ENCODE measurements at places on chromosomes 2 and 18.

GRCh38 chr18:55576001-55576400 lies 12.0 kb downstream of the TCF4 start:
- peaks cover 20% of the 10 kb centered on the region for H3K36me3 ChIP-seq
- no peaks in the 10 kb centered on the region for H3K27me3 ChIP-seq
- DNase-seq, result no peak

DNA sequence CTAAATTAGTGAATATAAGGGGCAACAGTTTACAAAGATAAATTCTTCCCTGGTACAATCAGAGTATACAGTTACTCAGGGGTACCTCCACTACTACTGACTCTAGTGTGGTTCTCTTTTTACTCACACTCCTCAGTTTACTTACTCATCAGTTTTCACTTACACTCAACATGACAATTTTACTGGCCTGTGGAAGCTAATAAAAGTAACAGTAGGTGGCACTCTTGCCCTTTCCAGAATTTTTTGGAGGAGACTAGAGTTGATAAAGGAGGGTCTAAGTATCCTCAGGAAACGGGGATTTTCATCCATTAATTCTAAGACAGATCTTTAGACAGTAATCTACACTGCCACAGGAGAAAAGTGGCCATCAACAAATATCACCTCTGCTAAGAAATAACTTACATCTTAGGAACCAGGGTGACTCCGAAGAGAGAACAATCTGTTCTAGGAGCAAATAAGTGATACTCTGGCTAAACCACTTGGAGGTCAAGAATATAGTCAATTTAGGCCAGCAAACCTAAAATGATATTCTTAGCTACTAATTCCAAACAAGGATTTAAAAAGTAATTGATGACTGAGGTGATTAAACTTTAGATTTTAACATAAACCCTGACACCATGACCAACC lies 61.3 kb downstream of the ATL2 start:
- no peak overlapping the region for H3K4me3 ChIP-seq
- DNase-seq, result no peak
- no peak overlapping the region for H3K27ac ChIP-seq
- no peaks in the 10 kb centered on the region for H3K4me1 ChIP-seq
- H3K27me3 ChIP-seq, result no peaks in the 10 kb centered on the region

- DNase-seq, result no peak
- H3K4me1 ChIP-seq, result peaks cover 14% of the 10 kb centered on the region
- no peaks in the 10 kb centered on the region for H3K36me3 ChIP-seq
- no peak overlapping the region for H3K27ac ChIP-seq
Observed at GRCh38 chr18:44541781-44542180, 138.9 kb upstream of the SETBP1 start.

GRCh38 chr18:49112031-49112430 lies 161.3 kb upstream of the SMAD7 start:
- H3K36me3 ChIP-seq, result no peaks in the 10 kb centered on the region
- no peak for DNase-seq
- H3K4me3 ChIP-seq, result no peak overlapping the region
- H3K27me3 ChIP-seq, result no peaks in the 10 kb centered on the region
- no peaks in the 10 kb centered on the region for H3K4me1 ChIP-seq
- no peak overlapping the region for H3K27ac ChIP-seq

DNA sequence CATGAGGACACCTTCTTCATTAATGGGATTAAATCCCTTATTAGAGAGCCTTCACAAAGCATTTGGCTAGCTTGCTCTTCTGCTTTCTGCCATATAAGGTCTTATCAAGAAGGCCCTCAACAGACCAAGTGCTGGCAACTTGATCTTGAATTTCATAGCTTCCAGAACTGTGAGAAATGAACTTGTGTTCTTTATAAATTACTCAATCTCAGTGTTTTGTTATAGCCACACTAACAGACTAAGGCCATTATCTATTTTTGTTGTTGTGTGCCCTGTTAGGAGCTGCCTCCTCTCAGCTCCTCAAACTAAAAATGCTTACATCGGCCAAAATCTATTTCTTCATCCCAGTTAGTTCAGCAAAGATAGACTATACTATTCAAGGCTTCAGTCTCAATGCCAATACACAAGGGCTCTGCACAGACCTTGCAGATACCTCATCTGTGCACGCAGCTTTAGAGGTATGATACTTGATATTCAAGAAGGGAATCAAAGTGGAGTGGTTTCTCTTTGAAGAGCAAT lies 182.9 kb downstream of the GPD2 start:
- DNase-seq, result no peak
- no peaks in the 10 kb centered on the region for H3K36me3 ChIP-seq
- no peaks in the 10 kb centered on the region for H3K4me1 ChIP-seq
- no peak overlapping the region for H3K4me3 ChIP-seq
- H3K27me3 ChIP-seq, result 0 out of 2 replicates have a peak, but pooled peaks cover 5% of the 10 kb centered on the region
- no peak overlapping the region for H3K27ac ChIP-seq

GRCh38 chr18:37553633-37554398 lies 11.8 kb downstream of the CELF4 start:
- no peaks in the 10 kb centered on the region for H3K36me3 ChIP-seq
- H3K27me3 ChIP-seq, result no peaks in the 10 kb centered on the region
- H3K4me1 ChIP-seq, result no peaks in the 10 kb centered on the region
- H3K27ac ChIP-seq, result no peak overlapping the region
- no peak for DNase-seq

- no peaks in the 10 kb centered on the region for H3K27me3 ChIP-seq
- DNase-seq, result peak; percentile 95
- H3K4me3 ChIP-seq, result no peak overlapping the region
- peaks cover 76% of the 10 kb centered on the region for H3K4me1 ChIP-seq
Observed at GRCh38 chr2:119255760-119256581, 32.3 kb downstream of the STEAP3 start.

- no peak overlapping the region for H3K4me3 ChIP-seq
- H3K27me3 ChIP-seq, result no peaks in the 10 kb centered on the region
- no peak for DNase-seq
- no peaks in the 10 kb centered on the region for H3K4me1 ChIP-seq
- H3K27ac ChIP-seq, result no peak overlapping the region
Observed at GRCh38 chr2:40352041-40352702, 99.7 kb downstream of the SLC8A1 start.

GRCh38 chr2:21358976-21359375 lies 235.2 kb downstream of the TDRD15 start:
- no peaks in the 10 kb centered on the region for H3K4me1 ChIP-seq
- H3K36me3 ChIP-seq, result no peaks in the 10 kb centered on the region
- DNase-seq, result no peak
- H3K27me3 ChIP-seq, result no peaks in the 10 kb centered on the region
- no peak overlapping the region for H3K4me3 ChIP-seq

DNA sequence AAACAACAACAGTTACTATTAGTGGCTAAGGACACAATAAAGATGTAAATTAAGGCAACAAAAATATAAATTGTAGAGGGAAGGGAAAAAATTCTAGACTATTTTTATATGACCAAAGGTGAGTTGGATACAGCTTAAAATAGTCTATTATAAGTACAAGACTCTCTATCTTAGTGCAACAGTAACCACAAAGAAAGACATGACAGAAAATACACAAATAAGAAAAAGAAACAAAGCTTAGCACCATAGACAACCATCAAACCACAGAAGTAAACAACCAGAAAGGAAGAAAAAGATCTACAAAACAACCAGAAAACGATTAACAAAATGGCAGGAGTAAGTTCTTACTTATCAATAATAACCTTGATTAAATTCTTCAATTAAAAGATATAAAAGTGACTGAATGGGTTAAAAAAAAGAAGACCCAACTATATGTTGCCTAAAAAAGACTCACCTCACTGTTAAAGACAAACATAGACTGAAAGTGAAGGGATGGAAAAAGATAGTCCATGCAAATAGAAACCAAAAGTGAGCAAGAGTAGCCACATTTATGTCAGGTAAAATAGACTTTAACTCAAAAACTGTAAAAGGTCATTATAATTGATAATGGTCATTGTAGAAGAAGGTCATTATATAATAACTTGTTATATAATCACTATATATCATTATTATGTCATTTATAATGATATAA lies 62.5 kb downstream of the USP40 start:
- no peak for DNase-seq
- no peak overlapping the region for H3K4me3 ChIP-seq
- H3K36me3 ChIP-seq, result peaks cover 16% of the 10 kb centered on the region
- no peaks in the 10 kb centered on the region for H3K4me1 ChIP-seq

- DNase-seq, result peak; percentile 55
- H3K4me1 ChIP-seq, result peaks cover 20% of the 10 kb centered on the region
- peak overlapping the region; percentile 35 for H3K27ac ChIP-seq
Observed at GRCh38 chr2:222878877-222879603, 18.2 kb downstream of the ACSL3 start.

DNA sequence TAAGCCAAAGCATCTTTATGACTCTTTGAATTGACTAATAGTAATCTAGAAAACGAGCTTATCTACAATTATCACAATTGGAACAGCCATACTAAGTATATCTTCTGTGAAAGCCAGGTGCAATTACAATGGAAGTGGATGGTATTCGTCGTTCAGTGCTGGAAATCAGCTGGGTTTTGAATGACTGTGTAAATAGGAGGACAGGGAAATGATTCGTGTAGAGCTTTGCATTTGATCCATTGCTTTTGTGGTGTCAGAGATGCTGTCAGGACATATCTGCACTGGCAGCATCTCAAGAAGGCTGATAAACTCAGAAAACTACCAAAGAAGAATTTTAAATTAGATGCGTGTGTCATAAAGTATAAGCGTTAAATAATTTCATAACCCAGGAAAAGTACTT lies 187.1 kb downstream of the ZNF407 start:
- no peaks in the 10 kb centered on the region for H3K27me3 ChIP-seq
- H3K36me3 ChIP-seq, result no peaks in the 10 kb centered on the region
- H3K27ac ChIP-seq, result no peak overlapping the region

DNA sequence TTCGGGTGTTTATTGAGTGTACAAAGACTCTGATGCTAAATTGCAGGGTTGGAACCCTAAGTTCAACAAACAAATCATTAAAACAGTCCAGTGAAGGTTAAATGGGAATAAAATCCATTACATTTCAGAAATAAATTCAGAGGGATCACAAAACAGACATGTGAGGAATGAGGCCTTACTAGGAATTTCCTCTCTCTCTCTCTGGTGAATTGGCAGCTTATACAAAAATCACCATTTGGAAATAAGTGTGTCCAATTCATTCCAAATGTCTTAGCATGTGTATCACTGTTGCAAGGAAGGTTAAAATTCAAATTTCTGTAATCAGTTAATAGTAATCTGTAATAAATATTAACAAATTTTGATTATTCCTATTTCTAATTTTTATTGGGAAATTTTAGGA lies 228.6 kb upstream of the PXDN start:
- peaks cover 15% of the 10 kb centered on the region for H3K4me1 ChIP-seq
- H3K4me3 ChIP-seq, result no peak overlapping the region
- no peaks in the 10 kb centered on the region for H3K27me3 ChIP-seq
- no peaks in the 10 kb centered on the region for H3K36me3 ChIP-seq

DNA sequence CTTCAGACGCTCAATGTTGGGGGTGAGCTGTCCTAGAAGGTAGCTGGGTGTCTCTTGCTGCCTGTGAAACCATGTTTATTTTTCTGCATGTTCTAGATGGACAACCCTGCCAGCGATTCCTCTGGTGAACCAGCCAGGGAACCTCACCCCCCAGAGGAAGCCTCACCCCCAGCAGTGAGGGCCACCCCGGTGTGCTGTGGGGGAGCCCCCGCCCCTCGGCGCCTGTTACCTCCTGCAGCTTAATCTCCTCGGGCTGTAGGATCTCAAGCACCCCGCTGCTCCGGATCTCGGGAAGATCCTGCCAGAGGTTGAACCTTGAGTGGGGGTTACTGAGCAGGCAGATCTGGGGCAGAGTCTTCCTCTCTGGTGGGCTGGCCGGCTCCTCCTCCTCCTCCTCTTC lies 50.0 kb downstream of the SNORC start:
- no peaks in the 10 kb centered on the region for H3K27me3 ChIP-seq
- H3K27ac ChIP-seq, result no peak overlapping the region
- peaks cover 4% of the 10 kb centered on the region for H3K36me3 ChIP-seq
- DNase-seq, result no peak

GRCh38 chr18:79952456-79952995 lies 1.1 kb upstream of the SLC66A2 start:
- peaks cover 22% of the 10 kb centered on the region for H3K36me3 ChIP-seq
- DNase-seq, result no peak
- H3K27ac ChIP-seq, result no peak overlapping the region
- peak overlapping the region; percentile 74 for H3K4me3 ChIP-seq

GRCh38 chr2:35461406-35461805 lies 894.2 kb upstream of the CRIM1 start:
- DNase-seq, result peak; percentile 5
- no peaks in the 10 kb centered on the region for H3K27me3 ChIP-seq
- H3K27ac ChIP-seq, result peak overlapping the region; percentile 81
- no peaks in the 10 kb centered on the region for H3K36me3 ChIP-seq
- peaks cover 14% of the 10 kb centered on the region for H3K4me1 ChIP-seq

GRCh38 chr2:150169237-150169629 lies 318.2 kb downstream of the RND3 start:
- H3K27me3 ChIP-seq, result no peaks in the 10 kb centered on the region
- no peaks in the 10 kb centered on the region for H3K36me3 ChIP-seq
- no peak for DNase-seq
- peaks cover 37% of the 10 kb centered on the region for H3K4me1 ChIP-seq
- H3K4me3 ChIP-seq, result no peak overlapping the region
- no peak overlapping the region for H3K27ac ChIP-seq

DNA sequence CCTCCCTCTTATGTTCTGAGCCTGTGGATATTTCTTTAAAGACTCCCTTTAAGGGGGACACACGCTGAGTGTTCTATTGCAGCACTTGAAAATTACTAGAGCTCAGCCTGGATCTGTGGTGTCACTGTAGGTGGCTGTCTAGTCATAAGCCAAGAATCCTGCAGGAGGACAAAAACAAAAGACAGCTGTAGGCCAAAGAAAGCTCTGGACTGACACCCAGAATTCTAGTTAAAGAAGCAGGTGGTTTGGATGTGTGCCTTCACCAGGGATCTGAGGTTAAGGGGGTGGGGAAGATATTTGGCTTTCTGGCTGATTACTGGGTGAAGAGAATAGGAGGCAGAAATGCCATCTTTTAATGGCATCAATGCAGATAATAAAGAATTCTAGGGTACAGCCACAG lies 842.5 kb upstream of the NXPH2 start:
- no peaks in the 10 kb centered on the region for H3K27me3 ChIP-seq
- DNase-seq, result no peak
- H3K4me1 ChIP-seq, result no peaks in the 10 kb centered on the region

DNA sequence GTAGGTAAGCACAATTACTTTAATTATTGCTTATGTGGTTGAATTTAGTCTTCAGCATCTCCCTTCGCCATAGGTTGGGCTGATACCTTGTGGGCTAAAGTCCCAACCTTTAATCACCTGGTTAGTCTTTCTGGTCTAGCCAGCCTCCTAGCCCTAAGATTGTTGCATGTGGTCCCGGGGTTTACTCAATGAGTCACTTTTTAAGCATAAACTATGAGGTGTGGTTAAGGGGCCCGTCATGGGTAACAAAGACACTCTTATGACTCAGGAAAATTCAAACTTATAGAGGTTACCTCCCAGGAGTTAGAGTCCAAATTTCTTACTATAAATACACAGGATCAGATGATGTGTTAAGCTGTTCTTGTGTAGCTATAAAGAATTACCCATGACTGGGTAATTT lies 841.6 kb downstream of the TRIB2 start:
- peaks cover 20% of the 10 kb centered on the region for H3K4me1 ChIP-seq
- H3K4me3 ChIP-seq, result no peak overlapping the region
- no peaks in the 10 kb centered on the region for H3K27me3 ChIP-seq
- H3K36me3 ChIP-seq, result no peaks in the 10 kb centered on the region
- DNase-seq, result peak; percentile 86
- peak overlapping the region; percentile 67 for H3K27ac ChIP-seq

- no peak for DNase-seq
- H3K4me1 ChIP-seq, result no peaks in the 10 kb centered on the region
- H3K36me3 ChIP-seq, result 0 out of 2 replicates have a peak, but pooled peaks cover 5% of the 10 kb centered on the region
Observed at GRCh38 chr2:170013802-170014551, 164.0 kb upstream of the MYO3B start.

- H3K27ac ChIP-seq, result no peak overlapping the region
- H3K4me1 ChIP-seq, result no peaks in the 10 kb centered on the region
- no peak for DNase-seq
Observed at GRCh38 chr2:121000804-121001203, 265.1 kb downstream of the GLI2 start.
